Uterus (tissue), 4 donors: ENCODE measurements at places on chromosomes 13 and 19.

DNA sequence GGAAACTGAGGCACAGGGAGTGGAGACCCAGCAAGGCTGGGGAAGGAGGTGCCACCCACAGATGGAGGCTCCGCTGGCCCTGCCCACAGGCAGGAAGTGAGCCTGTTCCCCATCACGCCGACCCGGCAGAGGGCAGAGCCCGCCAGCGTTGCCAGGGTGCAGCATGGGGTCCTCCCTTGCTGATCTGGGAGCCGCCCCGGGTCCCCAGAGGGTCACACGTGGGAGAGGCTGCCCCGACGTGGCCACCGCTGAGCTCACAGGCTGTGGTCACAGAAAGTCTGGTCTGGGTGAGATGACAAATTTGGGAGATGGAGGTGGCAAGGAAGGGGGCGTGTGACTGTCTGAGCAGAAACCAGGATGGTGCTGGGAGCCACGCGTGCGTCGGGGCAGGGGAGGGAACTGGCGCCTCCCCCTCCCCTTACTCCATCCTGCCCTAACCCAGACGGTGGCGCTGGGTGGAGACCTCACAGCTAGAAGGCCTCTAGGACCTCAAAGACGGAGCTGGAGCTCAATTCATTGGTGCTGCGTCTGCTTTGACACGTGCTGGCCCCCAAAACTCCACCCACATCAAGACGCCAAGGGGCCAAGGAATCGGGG lies 7.7 kb downstream of the MEX3D start:
- no peak overlapping the region for H3K4me3 ChIP-seq
- H3K27ac ChIP-seq = no peak overlapping the region
- peaks cover under 1% of the 10 kb centered on the region for H3K4me1 ChIP-seq

DNA sequence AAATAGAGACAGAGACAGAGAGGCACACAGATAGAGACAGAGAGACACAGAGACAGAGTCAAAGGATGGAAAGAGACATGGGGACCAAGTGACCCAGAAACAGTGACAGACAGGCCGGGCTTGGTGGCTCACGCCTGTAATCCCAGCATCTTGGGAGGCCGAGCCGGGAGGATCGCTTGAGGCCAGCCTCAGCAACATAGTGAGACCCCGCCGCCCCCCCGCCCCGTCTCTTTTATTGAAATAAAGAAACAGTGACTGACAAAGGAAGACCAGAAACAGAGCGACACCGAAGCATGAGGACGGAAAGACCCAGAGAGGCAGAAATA lies 848 bp upstream of the NECTIN2 start:
- peak overlapping the region; percentile 100 for H3K4me3 ChIP-seq
- H3K27me3 ChIP-seq = no peaks in the 10 kb centered on the region
- no peaks in the 10 kb centered on the region for H3K36me3 ChIP-seq
- peak overlapping the region; percentile 96 for H3K27ac ChIP-seq
- DNase-seq = peak; percentile 64

- H3K4me3 ChIP-seq = no peak overlapping the region
- no peak overlapping the region for H3K27ac ChIP-seq
- H3K27me3 ChIP-seq = no peaks in the 10 kb centered on the region
Measured at GRCh38 chr13:50393628-50394027, 378.4 kb downstream of the KCNRG start.

DNA sequence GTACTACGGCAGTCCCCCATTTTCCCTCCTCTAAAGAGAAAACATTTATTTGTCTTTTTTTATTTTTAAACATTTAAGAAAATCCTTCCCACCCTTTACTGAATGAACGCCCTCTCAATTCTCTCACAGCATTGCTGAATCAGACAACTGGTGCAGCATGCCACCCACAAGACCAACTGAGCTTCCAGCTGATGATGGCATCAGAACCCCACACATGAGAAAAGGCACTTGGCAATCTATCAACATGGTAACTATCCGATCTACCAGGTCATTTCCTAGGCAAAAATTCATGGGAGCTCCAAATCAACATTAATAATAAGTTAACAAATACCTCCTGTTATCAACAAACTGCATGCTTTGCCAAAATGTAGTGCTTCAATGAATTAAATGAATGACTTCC lies 43.1 kb downstream of the LHFPL6 start:
- H3K27ac ChIP-seq = no peak overlapping the region
- H3K4me1 ChIP-seq = no peaks in the 10 kb centered on the region
- H3K27me3 ChIP-seq = no peaks in the 10 kb centered on the region
- H3K36me3 ChIP-seq = no peaks in the 10 kb centered on the region
- no peak for DNase-seq

- DNase-seq = no peak
- no peaks in the 10 kb centered on the region for H3K27me3 ChIP-seq
- no peaks in the 10 kb centered on the region for H3K36me3 ChIP-seq
- H3K4me1 ChIP-seq = no peaks in the 10 kb centered on the region
- no peak overlapping the region for H3K27ac ChIP-seq
Measured at GRCh38 chr19:54233941-54234340, 8.6 kb downstream of the LILRA6 start.

DNA sequence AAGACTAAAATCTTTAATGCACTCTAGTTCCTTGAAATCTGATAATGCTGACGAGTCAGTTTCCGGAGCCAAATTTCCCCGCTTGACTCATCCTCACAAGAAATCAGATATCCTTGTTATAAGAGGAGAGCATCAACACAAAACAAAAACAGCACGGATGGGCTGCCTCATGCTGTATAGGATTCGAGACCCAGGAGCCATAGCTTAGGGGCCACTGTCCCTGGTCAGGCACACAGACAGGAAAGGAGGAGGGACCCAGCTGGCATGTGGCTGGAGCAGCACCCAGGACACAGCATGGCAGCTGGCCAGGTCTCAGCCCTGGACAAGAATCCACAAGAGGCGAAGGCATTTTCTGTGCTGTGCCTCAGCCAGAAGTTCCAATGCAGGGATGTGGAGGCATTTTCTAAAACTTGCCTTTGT lies 110.2 kb upstream of the SPATA13 start:
- DNase-seq = peak; percentile 64
- no peak overlapping the region for H3K4me3 ChIP-seq
- peaks cover 7% of the 10 kb centered on the region for H3K4me1 ChIP-seq
- H3K27ac ChIP-seq = peak overlapping the region; percentile 53
- no peaks in the 10 kb centered on the region for H3K27me3 ChIP-seq
- H3K36me3 ChIP-seq = no peaks in the 10 kb centered on the region

DNA sequence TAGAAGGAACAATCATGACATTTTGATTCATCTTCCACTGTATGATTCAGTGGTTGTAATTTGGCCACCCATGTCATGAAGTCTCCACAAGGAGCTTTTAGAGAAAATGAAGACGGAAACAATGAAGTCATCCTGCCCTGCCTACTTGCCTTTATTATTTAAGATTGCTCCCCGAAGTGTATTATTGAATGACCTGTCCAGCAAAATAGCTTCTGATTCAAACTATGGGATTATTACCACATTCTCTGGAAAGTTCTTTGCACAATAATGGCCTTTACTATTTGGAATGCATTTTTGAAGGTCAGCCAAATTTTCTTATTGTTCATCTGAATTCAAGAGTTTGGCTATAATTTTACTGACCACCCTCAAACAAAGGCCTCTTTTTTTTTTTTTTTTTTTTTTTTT lies 77.8 kb upstream of the RFC3 start:
- no peaks in the 10 kb centered on the region for H3K36me3 ChIP-seq
- H3K27ac ChIP-seq = no peak overlapping the region
- no peak overlapping the region for H3K4me3 ChIP-seq
- no peaks in the 10 kb centered on the region for H3K27me3 ChIP-seq
- no peaks in the 10 kb centered on the region for H3K4me1 ChIP-seq

DNA sequence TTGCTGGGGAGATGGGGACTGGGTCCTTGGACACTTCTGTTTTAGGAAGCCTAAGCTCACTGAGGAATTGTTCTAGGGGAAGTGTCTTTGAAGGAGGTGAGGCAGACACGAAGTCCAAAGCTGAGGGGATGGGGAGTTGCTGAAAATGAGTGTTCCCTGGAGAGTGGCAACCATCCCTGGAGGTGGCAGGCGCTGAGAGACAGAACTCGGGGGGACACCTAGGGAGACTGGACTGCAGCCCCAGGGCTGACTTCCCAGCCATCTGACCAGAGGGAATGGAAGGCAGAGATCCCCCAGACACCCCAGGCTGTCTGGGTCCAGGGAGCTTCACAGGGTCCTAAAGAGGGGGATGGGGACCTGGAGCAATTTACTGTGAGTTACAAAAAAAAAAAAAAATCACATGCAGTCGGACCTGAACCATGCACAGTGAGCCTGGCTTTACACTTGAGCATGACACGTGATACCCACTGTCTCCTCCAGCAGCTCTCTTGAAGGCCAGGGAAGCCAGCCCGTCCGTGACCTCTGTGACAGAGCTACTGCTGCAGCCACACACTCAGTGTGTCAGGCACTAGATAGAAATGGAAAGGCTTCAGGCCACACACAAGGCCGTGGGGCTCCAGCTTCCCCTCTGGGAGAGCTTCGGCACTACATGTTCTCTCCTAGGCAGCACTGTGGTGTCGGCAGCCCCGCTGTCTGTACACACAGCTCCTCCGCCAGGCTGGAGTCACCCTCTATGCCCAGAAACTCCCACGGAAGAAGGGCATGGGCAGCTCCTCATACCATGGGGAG lies 77.1 kb upstream of the KCTD15 start:
- no peaks in the 10 kb centered on the region for H3K27me3 ChIP-seq
- H3K27ac ChIP-seq = no peak overlapping the region
- no peak for DNase-seq
- H3K4me3 ChIP-seq = no peak overlapping the region
- no peaks in the 10 kb centered on the region for H3K4me1 ChIP-seq
- H3K36me3 ChIP-seq = no peaks in the 10 kb centered on the region

- H3K36me3 ChIP-seq = no peaks in the 10 kb centered on the region
- DNase-seq = no peak
- no peaks in the 10 kb centered on the region for H3K4me1 ChIP-seq
- no peak overlapping the region for H3K27ac ChIP-seq
- H3K4me3 ChIP-seq = no peak overlapping the region
- H3K27me3 ChIP-seq = no peaks in the 10 kb centered on the region
Measured at GRCh38 chr13:92452840-92453239, 773.8 kb upstream of the GPC6 start.

- H3K36me3 ChIP-seq = no peaks in the 10 kb centered on the region
- H3K4me1 ChIP-seq = peaks cover 6% of the 10 kb centered on the region
- H3K4me3 ChIP-seq = peak overlapping the region; percentile 84
- DNase-seq = no peak
Measured at GRCh38 chr19:54201172-54201701, 579 bp downstream of the RPS9 start.

DNA sequence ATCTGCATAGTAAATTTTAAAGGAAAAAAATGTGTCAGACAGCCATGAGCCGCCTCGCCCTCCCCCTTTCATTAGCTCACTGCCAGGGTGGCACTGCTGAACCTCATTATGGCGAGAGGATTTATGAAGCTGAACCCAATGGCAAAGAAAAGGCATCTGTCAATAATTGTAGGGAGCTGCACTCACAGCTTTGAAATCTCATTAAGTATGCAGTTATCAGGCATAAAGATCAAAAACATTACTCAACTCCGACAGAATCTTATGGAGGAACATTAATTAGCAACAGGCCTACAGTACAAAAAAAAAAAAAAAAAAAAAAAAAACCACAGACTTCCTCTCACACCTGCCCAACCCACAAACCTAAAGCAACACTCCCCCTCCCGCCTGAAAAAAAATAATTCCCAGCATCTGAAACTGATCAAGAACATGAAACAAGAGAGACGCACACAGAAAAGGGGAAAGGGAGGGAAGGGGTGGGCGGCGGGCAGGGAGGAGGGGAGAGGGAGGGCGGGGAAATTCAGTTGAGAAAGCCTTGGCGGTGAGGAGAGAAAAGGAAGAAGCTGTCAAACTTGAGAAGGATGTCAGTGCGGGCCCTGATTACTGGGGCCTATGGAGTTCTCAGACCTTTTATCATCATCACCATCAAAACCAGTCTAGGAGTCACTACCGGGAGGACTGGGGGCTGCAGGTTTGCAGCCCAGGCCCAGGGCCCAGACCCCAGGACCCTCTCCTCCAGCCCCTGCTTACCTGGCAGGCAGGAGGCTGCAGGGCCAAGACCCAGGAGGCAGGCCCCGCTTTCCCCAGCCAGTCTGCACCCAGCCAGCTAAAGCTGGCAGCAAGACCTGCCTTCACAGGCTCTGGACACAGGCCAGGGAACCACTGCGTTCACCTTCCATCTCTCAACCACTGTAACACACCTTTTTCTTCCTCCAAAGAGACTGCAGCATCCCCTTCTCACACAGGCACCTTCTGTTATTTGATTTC lies 8.9 kb downstream of the TSHZ3 start:
- H3K4me3 ChIP-seq = no peak overlapping the region
- H3K27me3 ChIP-seq = no peaks in the 10 kb centered on the region
- peak overlapping the region; percentile 80 for H3K27ac ChIP-seq
- H3K4me1 ChIP-seq = peaks cover 23% of the 10 kb centered on the region
- DNase-seq = peak; percentile 58

GRCh38 chr19:6362351-6362801 lies 1.0 kb downstream of the CLPP start:
- H3K4me3 ChIP-seq = peak overlapping the region; percentile 86
- no peaks in the 10 kb centered on the region for H3K36me3 ChIP-seq
- no peaks in the 10 kb centered on the region for H3K4me1 ChIP-seq

GRCh38 chr19:45952341-45952685 lies 21.4 kb downstream of the NOVA2 start:
- no peak overlapping the region for H3K4me3 ChIP-seq
- no peak overlapping the region for H3K27ac ChIP-seq
- no peaks in the 10 kb centered on the region for H3K4me1 ChIP-seq
- H3K36me3 ChIP-seq = no peaks in the 10 kb centered on the region
- no peaks in the 10 kb centered on the region for H3K27me3 ChIP-seq

DNA sequence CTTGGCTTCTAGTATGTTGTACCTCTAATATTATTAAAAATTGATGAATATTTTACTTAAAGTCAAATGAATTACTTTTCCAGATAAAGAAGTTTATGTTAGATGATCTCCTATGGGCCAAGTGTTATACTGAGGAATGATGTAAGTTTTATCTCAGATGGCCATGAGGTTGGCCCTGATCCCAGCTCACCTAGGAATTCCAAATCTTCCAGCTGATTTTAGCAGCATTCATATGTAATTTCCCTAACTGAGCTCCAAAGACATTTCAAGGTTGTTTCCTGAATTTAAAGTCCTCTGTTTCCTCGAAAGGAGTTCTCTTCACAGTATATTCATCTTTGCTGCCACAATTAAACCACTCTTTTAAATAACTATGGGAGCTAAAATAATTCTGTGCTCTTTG lies 1670.4 kb upstream of the SPRY2 start:
- H3K4me3 ChIP-seq = no peak overlapping the region
- H3K4me1 ChIP-seq = no peaks in the 10 kb centered on the region
- no peaks in the 10 kb centered on the region for H3K36me3 ChIP-seq
- no peak overlapping the region for H3K27ac ChIP-seq

DNA sequence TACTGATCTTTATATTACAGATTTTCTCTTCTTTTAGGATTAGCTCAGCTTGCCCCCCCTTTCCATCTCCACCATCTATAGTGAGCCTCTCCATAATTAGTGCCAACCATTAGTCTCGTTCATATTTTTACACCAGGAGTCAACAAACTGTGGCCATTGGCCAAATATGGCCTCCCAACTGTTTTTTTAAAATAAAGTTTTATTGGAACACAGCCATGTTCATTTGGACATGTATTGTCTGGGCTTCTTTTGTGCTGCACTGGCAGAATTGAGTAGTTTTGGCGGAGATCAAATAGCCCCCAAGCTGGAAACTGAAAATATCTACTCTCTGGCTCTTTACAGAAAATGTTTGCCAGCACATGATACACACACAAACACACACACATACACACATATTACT lies 18.4 kb downstream of the ZNF175 start:
- H3K27ac ChIP-seq = no peak overlapping the region
- H3K27me3 ChIP-seq = no peaks in the 10 kb centered on the region
- H3K4me1 ChIP-seq = peaks cover 8% of the 10 kb centered on the region
- no peak overlapping the region for H3K4me3 ChIP-seq
- no peak for DNase-seq

GRCh38 chr13:50401049-50401505 lies 385.8 kb downstream of the KCNRG start:
- no peaks in the 10 kb centered on the region for H3K4me1 ChIP-seq
- no peak overlapping the region for H3K4me3 ChIP-seq
- no peak overlapping the region for H3K27ac ChIP-seq
